ENCODE measurements at places on chromosomes 2 and 18. TPM values are rescaled to one million over a fixed set of nuclear protein-coding genes. Genes with fewer than 3 reads are reported as not detected.

TCF7L1 gene
- 4.0 TPM for polyA plus RNA-seq

ANKRD36C gene
- 2.2 TPM for polyA plus RNA-seq

DNA sequence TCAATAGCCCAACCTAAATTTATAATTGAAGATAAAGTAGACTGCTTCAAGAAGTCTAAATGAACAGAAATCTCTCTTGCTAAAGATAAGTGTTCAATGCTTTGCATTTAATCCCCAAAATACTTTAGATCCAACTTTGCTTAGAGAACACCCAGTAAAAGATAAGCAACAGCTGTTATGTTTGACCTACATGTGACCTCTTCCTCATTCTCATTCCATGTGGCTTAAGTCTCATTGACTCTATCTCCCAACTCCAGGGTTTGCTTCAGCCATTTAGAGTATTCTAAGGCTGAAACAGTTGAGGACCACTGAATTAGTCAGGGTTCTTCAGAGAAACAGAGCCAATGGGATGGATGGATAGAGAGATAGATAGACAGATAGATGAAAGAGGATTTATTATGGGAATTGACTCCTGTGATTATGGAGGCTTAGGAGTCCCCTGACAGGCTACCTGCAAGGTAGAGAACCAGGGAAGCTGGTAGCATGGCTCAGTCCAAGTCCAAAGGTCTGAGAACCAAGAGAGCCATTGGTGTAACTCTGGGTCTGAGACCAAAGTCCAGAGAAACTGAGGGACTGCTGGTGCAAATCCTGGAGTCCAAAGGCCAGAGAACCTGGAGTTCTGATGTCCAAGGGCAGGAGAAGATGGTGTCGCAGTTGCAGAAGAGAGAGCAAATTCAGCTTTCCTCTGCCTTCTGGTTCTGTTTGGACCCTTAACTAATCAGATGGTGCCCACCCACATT lies 32.1 kb downstream of the CRYGD start:
- H3K27me3 ChIP-seq = no peaks in the 10 kb centered on the region
- no peak for DNase-seq
- H3K36me3 ChIP-seq = no peaks in the 10 kb centered on the region
- H3K4me3 ChIP-seq = no peak overlapping the region

GRCh38 chr2:2873450-2873811 lies 504.2 kb downstream of the EIPR1 start:
- no peaks in the 10 kb centered on the region for H3K27me3 ChIP-seq
- H3K4me3 ChIP-seq = no peak overlapping the region
- H3K27ac ChIP-seq = no peak overlapping the region
- no peaks in the 10 kb centered on the region for H3K36me3 ChIP-seq

- H3K27ac ChIP-seq = no peak overlapping the region
- no peak overlapping the region for H3K4me3 ChIP-seq
- no peaks in the 10 kb centered on the region for H3K27me3 ChIP-seq
- no peaks in the 10 kb centered on the region for H3K36me3 ChIP-seq
These were observed 193.8 kb downstream of the PAX3 start for GRCh38 chr2:222105046-222105445.
